Neural crest cell (in vitro differentiated cells): ENCODE measurements at places on chromosomes 7 and 10.
A peak's percentile ranks its signal among the peaks of the same experiment; 100 is the strongest.

DNA sequence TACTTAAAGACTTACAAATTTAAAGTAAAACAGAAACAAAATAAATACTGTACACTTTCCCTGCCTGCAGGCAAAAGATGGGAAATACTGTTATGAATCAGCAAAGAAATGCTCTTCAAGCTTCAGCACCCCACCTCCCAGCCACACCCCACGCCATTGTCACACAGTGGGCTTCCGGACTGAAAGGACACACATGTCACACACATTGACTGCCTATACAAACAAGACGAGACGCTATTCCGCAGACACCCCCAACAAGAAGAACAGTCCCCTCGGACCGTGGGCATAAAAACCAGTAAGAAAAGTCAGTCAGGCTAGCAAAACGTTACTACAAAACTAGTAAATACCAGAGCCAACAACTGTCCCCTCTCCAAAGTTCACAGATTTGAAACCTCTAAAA is 22.2 kb upstream of the PARP12 start:
- no peak for DNase-seq

DNA sequence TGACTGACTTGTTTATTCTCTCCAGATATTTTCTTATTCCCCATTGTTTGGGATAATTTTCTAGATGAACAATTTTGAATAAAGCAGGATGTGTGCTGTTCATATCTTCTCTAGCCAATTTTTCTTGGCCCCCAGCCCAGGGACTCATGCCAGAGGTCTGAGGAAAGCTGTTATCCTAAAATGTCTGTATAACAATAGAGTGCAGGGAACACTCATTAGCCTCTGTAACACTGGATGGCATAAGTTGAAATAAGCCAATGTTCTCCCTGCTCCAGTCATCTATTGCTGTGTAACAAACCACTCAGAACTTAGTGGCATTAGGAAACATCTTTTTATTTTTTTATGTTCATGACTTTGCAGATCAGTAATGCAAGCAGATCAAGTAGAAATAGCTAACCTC is 121.7 kb upstream of the TRIM24 start:
- no peak for DNase-seq

DNA sequence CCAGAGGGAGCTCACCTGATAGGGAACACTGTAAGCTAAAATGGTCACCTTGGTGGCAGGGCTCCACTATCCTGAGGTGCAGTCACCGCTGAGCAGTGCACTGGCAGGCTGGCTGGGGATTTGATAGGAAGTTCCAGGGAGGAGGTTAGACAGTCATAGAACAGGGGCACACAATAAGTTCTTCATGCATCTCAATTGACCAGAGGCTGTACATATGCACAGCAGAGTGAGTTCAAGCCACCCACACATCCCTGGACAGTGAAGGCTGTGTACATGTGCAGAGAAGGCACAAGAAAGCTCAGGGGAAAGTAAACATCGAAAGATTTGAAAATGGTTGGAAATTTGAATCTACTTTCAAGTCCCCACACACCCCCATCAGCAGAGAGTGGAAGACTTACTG is 13.9 kb downstream of the PRTFDC1 start:
- no peak for DNase-seq

- DNase-seq, result no peak
These were observed 46.1 kb upstream of the SLF2 start for GRCh38 chr10:100866575-100867098.

GRCh38 chr10:131818510-131819234 is 82.1 kb upstream of the PPP2R2D start:
- no peak for DNase-seq

DNA sequence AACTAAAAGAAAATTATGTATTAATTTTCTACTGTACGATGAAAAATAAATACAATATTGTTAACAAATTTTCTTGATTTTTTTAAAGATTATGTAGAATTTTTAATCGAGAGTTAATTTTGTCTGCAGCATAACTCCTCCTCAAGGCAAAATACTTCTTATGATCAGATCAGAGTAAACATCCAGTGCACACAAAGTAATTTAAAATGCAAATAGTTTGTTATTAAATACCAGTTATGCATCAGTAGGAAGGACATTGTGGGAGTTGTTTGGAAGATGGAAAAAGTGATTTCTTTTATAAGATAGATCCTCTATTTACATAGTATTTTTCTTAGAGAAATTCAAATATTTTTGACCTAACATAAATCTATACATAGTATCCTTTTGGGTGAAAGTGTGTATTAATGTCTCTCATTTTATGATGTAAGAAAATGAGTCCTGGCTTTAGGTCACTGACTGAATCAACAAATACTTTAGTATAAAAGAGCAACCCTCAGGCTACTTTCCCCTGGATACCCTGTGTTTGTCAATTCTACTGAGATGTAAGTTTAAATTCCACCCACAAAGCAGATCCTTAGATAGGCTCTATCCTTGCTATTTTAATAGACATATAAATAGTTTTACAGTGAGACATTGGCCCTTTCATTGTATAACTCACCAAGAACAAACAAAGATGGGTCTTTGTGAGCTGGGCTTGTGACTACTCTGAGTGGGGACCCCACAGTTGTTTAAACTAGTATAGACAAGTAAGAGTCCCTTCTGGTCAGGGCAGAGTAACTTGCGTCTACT is 1133.7 kb downstream of the GATA3 start:
- no peak for DNase-seq

DNA sequence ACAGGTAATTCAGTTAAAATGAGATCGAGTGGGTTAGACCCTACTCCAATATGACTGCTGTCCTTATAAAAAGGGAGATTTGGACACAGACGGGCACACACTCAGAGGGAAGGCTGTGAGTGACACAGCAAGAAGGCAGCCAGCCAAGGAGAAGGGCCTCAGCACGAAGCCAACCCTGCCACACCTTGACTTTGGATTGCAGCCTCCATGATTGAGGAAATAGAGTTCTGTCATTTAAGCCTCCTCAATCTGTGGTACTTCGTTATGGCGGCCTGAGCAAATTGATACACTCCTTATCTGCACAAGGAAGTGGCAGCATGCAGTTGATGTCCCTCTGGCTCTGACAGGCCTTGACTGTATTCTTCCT is 43.8 kb downstream of the SH2D4B start:
- DNase-seq, result no peak

DNA sequence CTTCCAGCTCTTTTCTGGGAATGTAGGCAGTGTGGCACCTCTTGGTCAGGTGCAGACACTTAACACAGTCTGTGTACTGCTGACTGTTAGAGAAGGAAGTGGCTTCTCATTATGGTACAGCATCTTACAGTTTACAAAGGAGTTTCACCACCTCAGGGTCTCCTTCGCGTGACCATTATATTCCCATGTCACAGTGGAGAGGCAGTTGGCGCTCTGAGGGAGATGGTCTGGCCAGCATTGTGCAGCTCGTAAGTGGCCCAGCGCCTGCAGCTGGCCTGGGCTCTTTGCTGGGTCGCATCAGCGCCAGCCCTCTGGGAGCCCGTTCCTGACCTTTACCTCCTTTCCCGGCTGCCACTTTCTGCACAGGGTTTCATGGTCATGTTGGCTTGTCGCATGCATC is 15.4 kb downstream of the TSPAN15 start:
- no peak for DNase-seq

- no peak for DNase-seq
These were observed 810.7 kb upstream of the AUTS2 start for GRCh38 chr7:68787566-68787965.

GRCh38 chr7:80614851-80615271 is 23.6 kb upstream of the CD36 start:
- DNase-seq, result no peak

- DNase-seq, result no peak
These were observed 134.5 kb downstream of the TRIL start for GRCh38 chr7:28823582-28823981.

GRCh38 chr10:78543749-78544362 is 510.2 kb downstream of the RPS24 start:
- DNase-seq, result peak; percentile 37

DNA sequence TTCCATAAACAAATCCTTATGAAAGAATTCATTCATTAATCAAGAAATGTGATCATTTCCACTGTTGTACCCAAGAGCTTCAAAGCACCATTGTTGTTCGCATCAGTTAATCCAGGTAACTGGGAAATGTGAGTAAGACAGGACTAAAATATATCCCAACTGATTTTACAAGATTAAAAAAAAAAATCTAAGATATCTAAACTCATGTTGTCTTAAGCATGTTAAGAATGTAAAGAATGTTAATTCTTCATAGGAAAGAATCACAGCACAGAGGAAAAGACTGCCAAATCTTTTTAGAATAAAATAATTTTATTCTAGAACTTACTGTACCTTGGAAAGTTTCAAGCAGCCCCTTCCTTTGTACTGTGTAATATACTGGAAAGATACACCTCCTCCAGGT is 16.4 kb downstream of the FZD1 start:
- no peak for DNase-seq

- no peak for DNase-seq
These were observed 9.0 kb upstream of the CYP3A4 start for GRCh38 chr7:99792967-99793366.

GRCh38 chr7:156579566-156579965 is 61.0 kb upstream of the RNF32 start:
- DNase-seq, result no peak

GRCh38 chr7:78718212-78718611 is 735.3 kb downstream of the MAGI2 start:
- no peak for DNase-seq

GRCh38 chr7:108417926-108418325 is 38.3 kb downstream of the NRCAM start:
- no peak for DNase-seq

- DNase-seq, result no peak
These were observed 41.8 kb downstream of the CPED1 start for GRCh38 chr7:121030308-121030707.

DNA sequence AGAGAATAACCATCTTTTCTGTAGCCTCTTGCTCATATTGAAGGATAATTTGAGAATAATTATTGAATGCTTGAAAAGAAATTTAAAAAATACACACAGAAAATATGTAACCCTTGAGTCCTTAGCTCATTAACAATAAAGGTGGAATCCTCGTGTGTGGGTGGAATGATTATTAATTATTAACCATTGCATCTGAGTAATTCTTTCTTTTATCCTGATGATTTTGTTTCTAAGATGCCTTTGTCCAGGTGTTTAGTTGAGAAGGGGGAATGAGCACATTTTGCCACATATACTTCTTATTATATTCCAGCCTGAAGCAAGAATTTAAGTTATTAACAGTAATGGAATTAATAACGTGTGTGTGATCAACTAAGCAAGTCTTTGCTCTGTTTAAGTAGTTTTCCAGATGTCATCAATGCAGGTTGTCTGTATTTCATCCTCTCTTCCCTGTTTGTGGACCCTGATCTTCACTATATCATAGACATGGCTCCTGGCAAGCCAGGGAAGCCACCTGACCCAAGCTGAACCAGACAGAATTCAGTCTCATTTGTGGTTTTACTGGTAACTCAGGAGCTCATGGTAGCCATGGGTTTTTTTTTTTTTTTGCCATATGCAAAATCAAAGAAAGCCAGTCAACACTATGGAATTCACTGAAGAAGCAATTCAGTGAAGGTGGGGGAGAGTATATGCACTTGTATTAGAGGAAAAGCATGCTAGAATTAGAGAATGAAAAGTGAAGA is 144.3 kb downstream of the KIF20B start:
- no peak for DNase-seq

DNA sequence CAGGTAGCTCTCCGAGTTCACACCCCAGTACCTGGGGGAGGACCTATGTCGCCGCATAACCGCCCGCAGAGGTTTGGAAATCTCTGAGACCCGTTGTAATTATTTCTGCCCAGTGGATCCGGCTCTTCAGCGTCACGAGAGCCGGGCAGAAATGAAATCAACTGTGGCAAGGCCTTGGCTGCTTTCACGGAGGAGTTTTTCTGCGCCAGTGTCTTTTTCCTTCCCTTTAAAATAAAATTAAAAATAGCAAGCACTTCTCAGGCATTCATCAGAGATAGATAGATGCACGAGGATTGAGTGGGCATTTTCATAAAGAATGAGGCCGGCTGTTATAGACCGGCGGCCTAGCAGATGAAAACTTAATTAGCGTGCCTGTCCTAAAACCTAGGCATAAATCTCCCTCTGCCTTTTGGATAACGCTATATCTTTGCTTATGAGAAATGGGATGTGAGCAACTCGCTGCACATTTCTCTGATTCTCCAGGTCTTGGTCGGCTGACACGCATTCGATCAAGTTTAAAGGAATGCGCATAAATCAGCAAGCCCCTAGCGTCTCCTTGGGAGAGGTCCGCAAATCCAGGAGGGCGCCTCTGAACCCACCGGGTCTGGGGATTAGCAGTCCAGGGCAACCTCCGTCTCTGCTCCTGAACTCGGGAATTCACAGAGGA is 6.4 kb downstream of the HOXA13 start:
- DNase-seq, result no peak

DNA sequence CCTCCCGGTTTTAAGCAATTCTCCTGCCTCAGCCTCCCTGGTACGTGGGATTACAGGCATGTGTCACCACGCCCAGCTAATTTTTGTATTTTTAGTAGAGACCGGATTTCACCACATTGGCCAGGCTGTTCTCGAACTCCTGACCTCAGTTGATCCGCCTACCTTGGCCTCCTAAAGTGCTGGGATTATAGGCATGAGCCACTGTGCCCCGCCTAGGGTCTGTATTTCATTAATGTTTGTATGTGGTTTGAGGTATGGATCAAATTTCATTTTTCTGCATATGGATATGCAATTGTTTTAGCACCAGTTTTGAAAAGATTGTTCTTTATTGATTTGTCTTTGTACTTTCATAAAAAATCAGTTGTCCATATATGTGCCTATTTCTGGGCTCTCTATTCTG is 26.0 kb downstream of the CYP26A1 start:
- no peak for DNase-seq

GRCh38 chr7:113320419-113320818 is 202.1 kb upstream of the SMIM30 start:
- DNase-seq, result no peak

GRCh38 chr7:119415682-119416081 is 857.3 kb upstream of the KCND2 start:
- no peak for DNase-seq

DNA sequence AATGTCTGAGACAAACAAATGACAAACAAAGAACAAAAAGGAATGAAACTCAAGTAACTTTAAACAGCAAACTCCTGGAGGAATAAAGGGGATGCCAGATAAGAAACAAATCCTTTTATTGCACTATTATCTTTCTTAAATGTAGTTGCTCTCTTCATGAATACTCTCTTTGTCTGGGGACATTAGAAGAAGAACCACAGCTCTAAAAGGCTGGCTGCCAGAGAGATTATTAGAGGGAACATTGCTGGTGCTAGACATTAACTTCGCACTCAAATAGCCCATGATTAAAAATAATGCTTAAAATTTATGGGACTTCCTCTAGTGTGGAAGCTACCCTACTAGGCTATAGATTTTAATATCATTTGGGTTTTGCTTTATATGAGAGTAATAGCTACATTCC is 1330.4 kb downstream of the XPNPEP1 start:
- no peak for DNase-seq

DNA sequence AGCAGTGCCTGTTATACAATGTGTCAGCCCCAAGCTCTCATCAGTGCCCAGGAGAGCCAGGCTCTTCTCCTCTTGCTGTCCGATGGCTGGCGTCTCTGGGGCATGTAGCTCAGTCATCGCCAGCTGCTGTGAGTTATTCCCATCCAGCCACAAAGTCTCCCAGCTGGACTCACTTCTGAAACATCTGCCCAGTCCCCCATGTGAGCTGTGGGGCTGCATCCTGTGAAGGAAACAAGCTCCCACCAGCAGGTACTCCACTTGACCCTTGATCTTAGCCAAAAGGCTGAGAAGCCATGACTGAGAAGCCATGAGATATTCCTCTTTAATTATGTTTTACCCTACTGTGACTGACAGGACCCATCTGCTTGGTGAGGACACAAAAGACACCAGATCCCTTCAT is 212.7 kb upstream of the IGFBP3 start:
- DNase-seq, result no peak
